ENCODE measurements at places on chromosomes 11 and 22.

DNA sequence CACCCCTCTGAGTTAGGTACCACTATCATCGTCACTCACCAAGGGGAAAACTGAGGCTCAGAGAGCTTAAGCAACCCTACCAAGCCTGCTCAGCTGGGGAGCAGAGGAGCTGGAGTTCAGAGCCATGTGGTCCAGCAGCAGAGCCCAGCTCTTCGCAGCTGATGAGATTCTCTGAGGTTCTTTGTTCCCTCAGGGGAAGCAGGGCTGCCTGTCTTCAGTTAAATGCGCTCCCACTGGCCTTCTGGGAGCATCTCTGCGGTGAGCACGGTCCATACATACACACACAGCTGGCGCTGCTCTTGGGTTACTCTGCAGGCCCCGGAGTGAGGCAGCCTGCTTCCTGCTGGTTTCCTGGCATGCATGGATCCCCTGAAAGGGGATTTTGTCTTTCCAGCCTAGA lies 5.2 kb upstream of the PTGDR2 start:
- no peak for DNase-seq

DNA sequence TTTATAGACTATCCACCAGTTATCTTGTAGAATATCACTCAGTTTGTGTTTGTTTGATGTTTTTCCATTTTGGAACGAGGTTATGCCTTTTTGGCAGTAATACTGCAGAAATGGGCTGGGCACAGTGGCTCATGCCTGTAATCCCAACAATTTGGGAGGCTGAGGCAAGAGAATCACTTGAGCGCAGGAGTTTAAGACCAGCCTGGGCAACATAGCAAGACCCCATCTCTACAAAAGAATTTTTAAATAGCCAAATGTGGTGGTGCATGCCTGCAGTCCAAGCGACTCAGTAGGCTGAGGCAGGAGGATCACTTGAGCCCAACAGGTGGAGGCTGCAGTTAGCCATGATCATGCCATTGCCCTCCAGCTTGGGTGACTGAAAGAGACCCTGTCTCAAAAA lies 22.8 kb upstream of the B4GALNT4 start:
- no peak for DNase-seq

GRCh38 chr11:315516-315994 lies 1.7 kb downstream of the IFITM1 start:
- no peak for DNase-seq

- no peak for DNase-seq
These were observed 535.1 kb downstream of the TMEM135 start for GRCh38 chr11:87572881-87573280.

- no peak for DNase-seq
These were observed 6.5 kb upstream of the CERK start for GRCh38 chr22:46744581-46744980.

- DNase-seq: peak; percentile 30
These were observed at the start of gene ZNF215 for GRCh38 chr11:6926208-6927029. Gene ZNF215 (plus strand): TSS chr11:6926426. CDS start chr11:6932273, 5,847 bp downstream.

GRCh38 chr11:96486890-96487611 lies 97.2 kb downstream of the JRKL start:
- DNase-seq: no peak

GRCh38 chr11:117908959-117909610 lies 20.1 kb downstream of the TMPRSS13 start:
- DNase-seq: peak; percentile 68

GRCh38 chr22:48112687-48113521 lies 1350.5 kb downstream of the TBC1D22A start:
- no peak for DNase-seq
